CD4-positive, alpha-beta T cell treated with Interleukin-10 for 1 hour (primary cell): ENCODE measurements at places on chromosomes 3 and 15.

DNA sequence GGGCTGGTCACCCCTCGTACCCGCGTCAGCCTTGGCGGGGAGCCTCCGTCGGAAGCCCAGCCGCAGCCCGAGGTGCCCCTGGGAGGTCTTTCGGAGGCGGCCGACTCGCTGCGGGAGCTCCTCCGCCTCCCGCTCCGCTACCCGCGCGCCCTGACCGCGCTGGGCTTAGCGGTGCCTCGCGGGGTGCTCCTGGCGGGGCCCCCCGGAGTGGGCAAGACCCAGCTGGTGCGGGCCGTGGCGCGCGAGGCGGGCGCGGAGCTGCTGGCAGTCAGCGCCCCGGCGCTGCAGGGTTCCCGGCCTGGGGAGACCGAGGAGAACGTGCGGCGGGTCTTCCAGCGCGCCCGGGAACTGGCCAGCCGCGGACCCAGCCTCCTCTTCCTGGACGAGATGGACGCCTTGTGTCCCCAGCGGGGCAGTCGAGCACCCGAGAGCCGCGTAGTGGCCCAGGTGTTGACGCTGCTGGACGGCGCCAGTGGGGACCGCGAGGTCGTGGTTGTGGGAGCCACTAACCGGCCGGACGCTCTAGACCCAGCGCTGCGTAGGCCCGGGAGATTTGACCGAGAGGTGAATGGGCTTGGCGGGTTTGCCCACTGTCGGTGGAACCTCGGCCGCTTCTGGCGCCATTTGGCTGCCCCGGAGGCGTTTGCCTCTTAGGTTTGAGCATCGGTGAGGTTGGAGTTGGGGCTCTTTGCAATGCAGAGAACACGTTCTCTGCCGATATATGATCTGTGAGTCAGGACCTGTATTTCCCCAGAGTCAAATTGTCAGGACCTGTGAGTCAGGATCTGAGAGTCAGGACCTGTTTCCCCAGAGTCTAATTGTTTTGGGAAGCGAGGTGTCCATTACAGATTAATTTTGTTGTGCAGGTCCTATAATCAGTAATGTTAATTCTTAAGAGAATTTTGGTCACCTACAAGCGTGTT lies 24.9 kb upstream of the GATM start:
- DNase-seq, result peak; percentile 19

DNA sequence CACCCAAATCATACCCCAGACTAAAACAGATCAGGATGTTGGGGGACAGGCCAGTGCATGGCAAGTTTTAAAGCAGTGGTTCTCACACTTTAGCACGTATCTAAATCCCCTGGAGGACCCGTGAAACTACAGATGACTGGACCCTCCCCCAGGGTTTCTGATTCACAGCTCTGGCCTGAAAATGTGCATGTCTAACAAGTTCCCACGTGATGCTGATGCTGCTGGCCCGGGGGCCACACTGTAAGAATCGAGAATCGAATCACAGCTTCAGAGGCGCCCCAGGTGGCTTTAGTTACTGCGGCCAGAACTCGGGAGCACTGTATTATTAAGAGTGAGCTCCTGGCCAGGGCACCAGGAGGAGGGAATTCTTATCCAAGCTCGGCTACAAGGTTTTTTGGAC lies 11.6 kb downstream of the ADAMTS17 start:
- peak; percentile 23 for DNase-seq

- no peak for DNase-seq
Observed at GRCh38 chr3:22661121-22661700, 541.9 kb upstream of the UBE2E2 start.

DNA sequence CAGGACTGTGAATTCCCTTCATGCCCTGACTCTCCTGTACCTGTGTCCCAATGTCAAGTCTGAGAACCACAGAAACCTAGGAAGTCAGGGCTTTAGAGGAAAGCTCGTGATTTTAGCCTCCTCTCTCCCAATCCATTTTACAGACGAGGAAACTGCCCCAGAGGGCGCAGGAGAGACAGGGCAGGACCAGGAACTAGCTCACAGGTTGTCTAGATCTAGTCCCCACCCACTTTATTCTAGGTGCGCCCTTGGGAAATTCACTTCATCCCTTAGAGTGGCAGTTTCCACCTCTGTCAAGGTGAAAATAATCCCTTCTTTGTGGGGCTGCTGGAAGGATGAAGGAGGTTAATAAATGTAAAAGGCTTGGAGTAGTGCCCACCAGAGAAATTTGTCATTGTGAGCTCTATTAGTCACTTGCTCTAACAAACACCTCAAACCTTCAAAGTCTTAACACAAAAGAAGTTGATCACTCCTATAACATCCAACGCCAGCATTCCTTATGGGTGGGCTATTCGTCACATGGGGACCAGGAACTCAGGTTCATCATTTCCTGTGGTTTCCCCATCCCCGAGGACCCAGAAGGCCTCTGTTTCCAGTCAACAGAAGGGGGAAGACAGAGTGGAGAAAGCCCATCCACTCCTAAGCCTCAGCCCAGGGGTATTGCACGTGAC lies 282.3 kb downstream of the XXYLT1 start:
- DNase-seq, result no peak

DNA sequence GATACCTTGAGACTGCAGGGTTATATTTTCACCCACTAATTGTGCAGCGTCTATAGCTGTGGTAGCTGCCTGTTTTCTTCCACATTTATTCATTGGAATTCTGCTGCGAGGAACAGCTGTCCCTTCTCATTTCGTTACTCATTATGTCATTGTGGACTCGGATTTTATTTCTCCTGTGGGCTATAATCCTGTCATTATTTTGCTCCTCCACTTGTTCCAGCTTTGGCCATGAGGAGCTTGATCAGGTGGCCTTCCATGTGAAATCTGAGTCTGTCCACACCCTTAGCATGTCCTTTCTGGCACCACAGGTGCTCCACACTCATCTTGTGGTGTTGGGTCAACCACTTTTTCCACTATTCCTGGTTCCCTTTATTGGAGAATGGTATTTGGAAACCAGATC lies 14.8 kb downstream of the LYSMD4 start:
- DNase-seq, result no peak

- DNase-seq, result no peak
Observed at GRCh38 chr15:80989081-80989517, 520 bp downstream of the MESD start.
